GOT3 (cell line): ENCODE measurements at places on chromosomes 4 and X.

GRCh38 chr4:85474818-85475630 is at the start of gene ARHGAP24:
Gene ARHGAP24 (plus strand): TSS chr4:85475150.
- DNase-seq: peak; percentile 53

DNA sequence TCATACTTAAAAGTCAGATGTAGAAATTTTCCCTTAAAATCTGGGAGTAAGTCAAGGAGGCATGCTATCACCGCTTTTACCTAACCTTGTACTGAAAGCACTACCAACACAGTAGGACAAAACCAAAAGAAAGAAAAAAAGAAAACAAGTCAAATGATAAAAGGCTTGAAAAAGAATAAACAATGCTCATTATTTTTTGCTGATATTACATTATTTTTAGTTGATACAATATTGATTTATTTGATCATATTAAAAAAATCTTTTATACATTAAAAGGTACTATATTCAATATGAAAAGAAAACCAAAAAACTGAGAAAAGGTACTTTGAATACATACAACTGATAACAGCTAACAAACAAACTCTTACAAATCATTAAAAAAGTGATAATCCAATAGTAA is 164.3 kb downstream of the FAM13A start:
- no peak for DNase-seq

DNA sequence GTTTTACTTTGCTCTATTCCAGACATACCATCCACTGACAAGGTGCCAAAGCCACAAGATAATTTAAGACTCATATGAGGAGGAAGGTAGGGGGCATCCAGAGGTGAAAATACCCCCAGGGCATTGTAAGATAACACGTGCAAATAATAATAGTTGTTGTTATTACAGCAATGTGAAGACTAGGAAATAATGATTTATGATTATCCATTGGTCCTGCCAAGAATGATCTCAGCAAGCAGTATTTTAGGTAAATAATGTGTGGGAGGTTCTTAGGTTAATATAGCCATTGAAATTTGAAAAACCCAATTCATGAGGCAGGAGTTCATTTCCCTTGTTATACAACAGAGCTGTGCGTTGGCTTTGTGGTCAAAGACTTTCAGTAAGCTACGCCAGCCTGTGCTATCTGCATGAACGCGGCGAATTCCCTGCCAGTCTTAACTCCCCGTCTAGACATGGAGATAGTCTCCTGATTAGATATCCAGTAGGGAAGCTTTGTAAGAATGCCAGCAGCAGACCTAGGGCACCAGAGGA is 47.2 kb upstream of the MXRA5 start:
- DNase-seq: no peak

GRCh38 chr4:109560687-109561461 is 828 bp downstream of the MCUB start:
- no peak for DNase-seq

DNA sequence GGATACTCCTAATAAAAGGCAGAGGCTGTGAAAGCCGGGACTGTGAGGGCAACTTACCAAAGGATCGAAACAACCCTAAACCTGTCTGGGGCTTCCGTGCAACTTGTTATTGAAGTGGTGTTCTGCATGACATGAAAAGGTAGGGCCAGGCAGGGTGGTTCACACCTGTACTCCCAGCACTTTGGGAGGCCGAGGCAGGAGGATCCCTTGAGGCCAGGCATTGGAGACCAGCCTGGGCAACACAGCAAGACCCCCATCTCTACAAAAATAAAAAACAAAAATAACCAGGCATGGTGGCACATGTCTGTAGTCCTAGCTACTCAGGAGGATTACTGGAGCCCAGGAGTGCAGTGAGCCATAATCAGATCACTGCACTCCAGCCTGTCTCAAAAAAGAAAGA is 12.3 kb downstream of the CASP3 start:
- DNase-seq: no peak

GRCh38 chrX:114071412-114071811 is 512.5 kb upstream of the HTR2C start:
- no peak for DNase-seq

DNA sequence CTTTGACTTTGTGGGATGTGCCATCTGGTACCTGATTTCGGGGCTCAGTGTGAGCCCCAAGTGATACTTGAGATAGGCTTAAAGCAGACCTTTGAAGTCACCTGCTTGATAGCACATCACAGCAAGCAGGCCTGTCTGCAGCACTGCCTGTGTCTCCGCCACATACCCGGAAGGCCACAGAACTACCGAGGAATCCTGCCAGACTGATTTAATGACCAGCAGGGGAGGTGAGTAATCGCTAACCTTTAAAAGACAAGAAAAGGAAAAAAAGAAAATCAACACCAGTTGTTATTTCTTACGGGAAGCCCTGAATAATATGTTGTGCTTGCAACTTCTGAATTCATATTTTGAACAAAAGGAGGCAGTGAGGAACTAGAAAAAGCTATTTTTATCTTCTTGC is 6.8 kb downstream of the PTCHD1 start:
- no peak for DNase-seq

GRCh38 chr4:152616804-152617203 is 63.0 kb downstream of the TMEM154 start:
- DNase-seq: no peak

DNA sequence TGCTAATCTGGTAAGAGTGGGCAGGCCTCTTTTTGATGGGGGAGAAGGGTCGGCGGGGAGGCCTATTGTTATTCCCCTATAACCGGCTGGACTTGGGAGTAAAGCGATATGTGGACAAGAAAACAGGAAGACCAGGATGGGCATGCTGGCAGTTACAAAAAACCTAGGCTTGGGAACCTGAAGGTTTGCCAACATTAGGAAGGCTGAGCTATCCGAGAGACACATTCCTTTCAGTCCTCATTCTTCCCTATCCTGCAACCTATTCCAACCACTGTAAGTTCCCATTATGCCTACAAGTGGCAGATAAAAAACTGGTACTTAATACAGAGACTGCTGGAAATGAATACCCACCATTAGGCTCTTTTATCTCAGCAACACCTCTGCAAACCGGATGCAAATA is 32.4 kb upstream of the CT47C1 start:
- no peak for DNase-seq

GRCh38 chrX:49197543-49198087 is 2.4 kb downstream of the SYP start:
- no peak for DNase-seq

- DNase-seq: no peak
These were observed 12.8 kb downstream of the AIMP1 start for GRCh38 chr4:106329041-106329618.

DNA sequence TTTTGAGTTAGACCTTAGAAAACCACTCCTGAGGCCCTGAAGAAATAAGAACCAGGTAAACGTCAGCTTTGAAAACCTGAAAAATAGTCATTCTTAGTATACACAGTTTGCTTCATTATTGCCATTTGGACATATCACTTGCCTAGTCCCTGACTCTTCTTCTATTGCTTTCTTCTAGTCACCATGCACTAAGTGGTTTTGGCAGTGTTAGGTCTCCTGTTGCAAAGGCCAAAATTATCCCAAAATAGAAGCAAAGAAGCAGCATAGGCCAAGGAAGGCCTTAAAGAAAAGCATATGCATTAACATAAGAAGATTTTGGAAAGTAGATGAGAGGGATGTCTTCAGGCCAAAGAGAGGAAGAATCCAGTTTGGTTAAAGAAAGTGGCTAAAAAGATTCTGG is 24.1 kb upstream of the SMPX start:
- no peak for DNase-seq

- no peak for DNase-seq
These were observed 98.6 kb upstream of the LANCL3 start for GRCh38 chrX:37472836-37473235.

DNA sequence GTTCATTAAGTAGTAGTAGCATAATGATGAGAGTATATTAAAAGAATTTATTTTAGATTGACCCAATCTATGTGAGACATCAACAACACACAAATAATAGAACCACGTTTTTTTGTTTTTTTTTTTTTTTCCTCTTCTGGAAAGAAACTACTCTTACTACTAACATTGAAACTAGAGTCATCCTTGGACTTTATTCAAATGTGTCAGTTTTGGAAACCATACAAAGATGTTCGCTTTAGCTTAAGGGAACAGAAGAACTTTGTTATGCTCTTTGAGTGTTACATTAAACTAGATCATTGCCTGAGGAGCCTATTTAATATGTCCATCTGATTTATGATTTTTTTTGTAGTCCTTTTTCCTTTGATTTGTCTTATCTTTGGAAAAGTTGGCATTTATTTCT is 166.7 kb downstream of the RPA4 start:
- no peak for DNase-seq

DNA sequence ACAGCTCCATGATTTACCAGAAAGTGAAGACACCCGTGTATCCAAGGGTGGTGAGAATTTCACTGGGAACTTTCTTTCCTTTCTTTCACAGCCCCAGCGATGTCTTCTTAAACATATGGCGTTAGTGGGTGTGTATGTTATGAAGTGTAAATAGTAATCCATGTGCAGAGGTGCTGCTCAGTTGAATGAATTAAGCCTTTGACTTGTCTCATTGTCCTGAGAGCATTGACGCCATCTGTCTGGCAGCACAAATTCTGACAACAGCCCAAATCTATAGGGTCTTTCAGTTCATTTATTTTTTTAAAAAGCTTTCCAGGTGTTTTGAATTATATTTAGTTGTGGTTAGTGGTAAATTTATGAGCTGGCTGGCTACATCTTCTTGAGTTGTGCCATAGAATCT is 69.4 kb downstream of the CLCN5 start:
- DNase-seq: no peak

GRCh38 chr4:7513671-7514070 is 78.9 kb upstream of the PSAPL1 start:
- no peak for DNase-seq

- DNase-seq: no peak
These were observed 61.0 kb upstream of the FTHL17 start for GRCh38 chrX:31132821-31133241.

- no peak for DNase-seq
These were observed 54.6 kb upstream of the MMAA start for GRCh38 chr4:145564540-145564939.

GRCh38 chrX:80181079-80181478 is 166.5 kb downstream of the TBX22 start:
- DNase-seq: no peak

DNA sequence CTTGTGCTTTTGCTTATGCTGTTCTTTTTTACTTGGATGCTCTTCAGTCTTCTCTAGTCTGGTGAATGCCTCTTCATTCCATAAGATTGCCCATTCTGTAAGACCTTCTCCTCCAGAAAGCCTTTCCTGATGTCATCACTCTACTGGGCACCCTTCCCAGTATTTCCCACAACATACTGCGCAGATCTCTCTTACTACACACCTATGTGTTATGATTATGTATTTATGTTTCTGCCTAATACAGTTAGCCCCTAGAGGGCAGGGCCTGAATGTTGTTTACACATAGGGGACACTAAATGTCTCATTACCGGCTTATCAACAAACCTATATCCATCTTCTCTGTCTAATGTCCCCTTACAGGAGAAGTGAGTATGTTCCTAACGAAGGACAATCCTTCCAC is 21.1 kb downstream of the AIFM1 start:
- DNase-seq: no peak

DNA sequence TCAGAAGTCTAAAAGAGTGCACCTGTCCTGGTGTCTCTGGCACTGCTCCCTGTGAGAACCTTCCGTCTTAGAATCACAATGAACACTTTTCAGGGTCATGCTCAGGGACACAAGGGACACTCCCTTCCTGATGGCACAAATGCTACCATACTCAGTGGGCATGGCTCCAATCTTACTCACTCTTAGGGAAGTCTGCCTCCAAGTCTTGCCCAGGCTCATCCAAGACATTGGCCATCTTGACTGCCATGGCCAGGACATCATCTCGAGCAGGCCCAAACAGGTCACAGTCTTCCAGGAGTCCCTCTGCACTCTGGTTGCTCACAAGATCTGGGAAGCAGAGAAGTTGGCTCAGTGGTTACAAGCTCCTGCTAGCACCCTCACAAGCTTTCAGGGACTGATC is 8.8 kb downstream of the ZMYM3 start:
- no peak for DNase-seq

DNA sequence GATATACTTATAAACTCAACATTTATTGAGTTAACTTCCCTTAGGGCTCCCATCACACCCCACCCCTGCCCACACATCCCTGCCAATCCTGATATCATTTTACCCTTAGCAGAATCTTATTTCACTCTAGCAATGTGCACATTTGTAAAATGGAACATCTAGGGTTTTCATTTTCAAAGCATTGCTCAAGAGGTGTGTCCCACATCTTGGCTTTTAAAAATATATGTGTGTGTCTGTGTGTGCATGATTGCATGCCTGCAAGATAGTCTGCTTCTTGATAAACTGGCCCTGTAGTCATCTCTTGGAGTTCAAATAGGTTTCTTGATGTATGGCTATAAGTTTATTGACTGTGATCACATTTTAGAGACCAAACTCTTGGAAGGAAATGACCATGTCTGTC is 26.4 kb upstream of the EGF start:
- no peak for DNase-seq

DNA sequence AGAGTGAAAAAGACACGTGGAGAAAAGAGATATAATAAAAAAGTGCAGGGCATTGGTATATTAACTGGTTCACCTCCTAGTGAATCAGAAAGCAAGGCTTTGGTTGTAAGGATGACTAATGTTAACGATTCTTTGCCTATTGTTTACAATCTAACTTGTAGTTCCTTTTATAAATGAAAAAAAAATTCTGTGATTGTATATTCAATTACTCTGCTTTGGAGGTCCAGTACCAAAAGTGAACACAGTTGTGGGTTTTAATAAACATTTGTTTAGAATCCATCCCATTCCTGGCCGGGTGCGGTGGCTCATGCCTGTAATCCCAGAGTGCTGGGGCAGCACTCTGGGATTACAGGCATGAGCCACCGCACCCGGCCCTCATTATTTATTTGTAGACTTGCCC is 36.9 kb upstream of the PRSS12 start:
- DNase-seq: no peak

GRCh38 chrX:40158036-40158706 is 60.4 kb upstream of the BCOR start:
- no peak for DNase-seq

GRCh38 chrX:9456250-9457074 is 8.4 kb upstream of the TBL1X start:
- no peak for DNase-seq

DNA sequence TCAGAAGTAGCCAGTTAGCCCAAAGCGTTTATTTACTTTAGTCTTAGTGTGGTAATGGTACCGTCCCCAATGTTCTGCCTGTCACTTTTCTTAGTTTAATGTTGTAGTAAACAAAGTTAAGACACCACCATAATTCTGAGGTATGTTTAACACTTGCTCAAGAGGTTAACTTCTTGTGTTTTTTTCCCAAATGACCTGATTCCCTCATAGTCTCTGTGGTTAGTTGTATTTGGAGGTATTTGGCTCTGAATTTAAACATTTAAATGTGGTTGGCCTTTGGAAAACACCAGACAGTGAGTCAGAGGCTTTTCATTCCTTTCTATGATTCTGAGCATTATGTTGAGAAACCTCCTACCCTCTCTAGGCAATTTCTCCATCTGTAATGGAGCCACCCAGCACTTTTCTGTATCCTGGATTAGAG is 47.9 kb downstream of the CXCL1 start:
- DNase-seq: no peak

DNA sequence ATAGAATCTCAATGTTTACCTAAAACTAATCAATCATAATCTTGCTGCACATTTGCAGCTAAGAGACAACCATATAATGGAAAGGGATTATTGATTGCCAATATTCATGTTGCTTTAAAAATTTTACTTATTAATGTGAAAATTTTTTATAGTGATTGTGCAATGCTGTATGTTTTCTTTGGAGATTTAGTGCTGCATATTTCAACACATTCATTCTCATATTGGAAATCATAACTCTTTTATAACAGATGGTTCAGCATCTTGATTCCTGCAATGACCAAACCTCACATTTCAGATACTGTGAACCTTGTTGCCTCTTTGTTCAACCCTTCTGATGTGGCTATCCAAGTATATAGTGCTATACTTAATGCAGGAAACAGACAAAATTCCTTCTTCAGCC is 502.6 kb downstream of the C4orf33 start:
- no peak for DNase-seq
